ENCODE measurements at places on chromosomes 1 and 21.

GRCh38 chr1:40751802-40752201 lies 31.8 kb upstream of the KCNQ4 start:
- no peak for DNase-seq

GRCh38 chr1:173869021-173869359 lies 810 bp downstream of the ZBTB37 start:
- DNase-seq: no peak

DNA sequence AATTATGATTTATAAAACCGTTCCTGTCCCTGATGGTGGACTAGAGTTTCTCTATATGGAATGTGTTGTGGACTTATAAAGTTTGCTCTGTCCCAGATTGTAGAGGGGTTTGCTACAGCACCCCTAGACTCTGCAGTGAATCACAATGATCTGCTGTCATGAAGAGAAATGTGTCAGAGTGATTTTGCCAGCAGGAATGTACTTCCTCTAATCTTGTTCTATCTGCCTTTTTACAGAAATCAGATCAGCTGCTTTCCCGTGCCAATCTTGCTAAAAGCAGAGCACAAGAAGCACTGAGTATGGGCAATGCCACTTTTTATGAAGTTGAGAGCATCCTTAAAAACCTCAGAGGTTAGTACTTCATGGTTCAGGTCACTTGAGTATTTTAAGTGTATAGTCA lies 52.0 kb downstream of the LAMC2 start:
- DNase-seq: no peak

GRCh38 chr1:18108299-18109057 lies 880 bp downstream of the IGSF21 start:
- DNase-seq: no peak

- DNase-seq: no peak
Measured at GRCh38 chr1:60483509-60483908, 409.9 kb upstream of the C1orf87 start.

DNA sequence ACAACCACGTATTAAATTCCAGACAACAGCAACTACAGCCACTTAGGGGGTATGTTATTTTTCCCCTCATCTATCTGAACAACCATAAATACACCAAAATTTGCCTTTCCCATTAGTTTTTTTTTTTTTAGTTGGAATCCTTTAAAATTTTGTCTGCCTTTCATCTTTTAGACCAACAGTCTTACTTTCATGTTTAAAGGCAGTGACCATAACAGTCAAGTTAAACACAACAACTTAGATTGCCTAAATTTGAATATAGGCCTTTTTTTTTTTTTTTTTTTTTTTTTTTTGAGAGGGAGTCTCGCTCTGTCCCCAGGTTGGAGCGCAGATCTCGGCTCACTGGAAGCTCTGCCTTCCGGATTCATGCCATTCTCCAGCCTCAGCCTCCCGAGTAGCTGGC lies 3.4 kb downstream of the GPBP1L1 start:
- no peak for DNase-seq

- no peak for DNase-seq
Measured at GRCh38 chr1:9805006-9805508, 18.7 kb downstream of the CLSTN1 start.

DNA sequence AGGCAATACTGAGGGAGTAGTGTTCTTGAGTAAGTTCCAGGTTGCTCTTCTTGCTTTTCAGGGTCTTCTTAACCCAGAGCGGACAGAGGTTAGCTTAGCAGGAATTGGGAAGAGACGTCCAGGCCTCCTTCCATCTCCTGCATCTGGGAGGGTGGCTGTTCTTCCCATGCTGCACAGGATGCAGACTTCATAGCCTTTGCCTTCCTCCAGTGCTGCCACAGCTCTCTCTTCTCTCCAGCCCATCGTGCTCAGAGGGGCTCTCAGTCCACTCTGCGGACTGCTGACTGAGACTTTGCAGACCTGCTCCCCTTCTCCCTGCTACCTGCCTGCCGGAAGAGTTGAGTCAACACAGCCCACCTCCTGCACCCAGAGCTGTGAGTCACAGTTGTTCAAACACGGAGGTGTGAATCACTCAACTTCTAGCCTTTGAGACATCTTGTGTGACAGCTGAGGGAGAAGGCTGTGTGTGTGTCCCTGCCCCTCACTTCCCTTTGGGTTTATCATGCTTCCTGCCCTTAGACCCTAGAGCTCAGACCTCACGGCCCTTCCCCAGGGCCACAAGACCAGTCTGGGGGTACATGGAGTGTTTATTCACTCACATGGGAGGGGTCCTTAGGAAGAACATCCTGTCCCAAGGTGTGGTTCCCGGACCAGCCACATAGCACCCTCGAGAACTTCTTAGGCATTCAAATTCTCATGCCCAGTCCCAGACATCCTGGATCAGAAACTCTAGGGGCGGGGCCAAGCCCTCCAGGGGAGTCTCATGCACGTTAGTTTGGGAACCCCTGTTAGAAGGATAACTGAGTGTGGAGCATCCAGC lies 158.3 kb upstream of the CACNA1E start:
- no peak for DNase-seq

GRCh38 chr1:24929398-24930259 lies 447 bp downstream of the RUNX3 start:
- DNase-seq: no peak

DNA sequence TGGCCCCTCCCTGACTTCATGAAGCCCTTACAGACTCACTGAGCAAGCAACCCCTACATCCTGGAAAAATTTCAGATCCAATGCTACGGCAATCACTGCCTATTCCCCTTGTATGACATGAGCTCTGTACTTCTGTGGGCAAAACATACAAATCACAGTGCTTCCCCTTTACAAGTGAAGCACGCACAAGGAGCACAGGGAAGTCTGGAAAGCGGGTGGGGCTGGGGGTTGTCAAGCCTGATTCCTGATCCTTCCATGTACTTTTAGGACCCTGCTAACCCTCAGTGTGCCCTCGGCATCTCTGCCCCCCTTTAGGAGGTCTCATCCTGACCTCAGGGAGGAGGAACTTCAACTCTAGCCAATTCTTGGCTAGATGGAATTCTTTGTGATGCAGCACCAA lies 405.7 kb upstream of the POU3F1 start:
- no peak for DNase-seq

GRCh38 chr21:32001390-32001789 lies 128.6 kb downstream of the HUNK start:
- no peak for DNase-seq

DNA sequence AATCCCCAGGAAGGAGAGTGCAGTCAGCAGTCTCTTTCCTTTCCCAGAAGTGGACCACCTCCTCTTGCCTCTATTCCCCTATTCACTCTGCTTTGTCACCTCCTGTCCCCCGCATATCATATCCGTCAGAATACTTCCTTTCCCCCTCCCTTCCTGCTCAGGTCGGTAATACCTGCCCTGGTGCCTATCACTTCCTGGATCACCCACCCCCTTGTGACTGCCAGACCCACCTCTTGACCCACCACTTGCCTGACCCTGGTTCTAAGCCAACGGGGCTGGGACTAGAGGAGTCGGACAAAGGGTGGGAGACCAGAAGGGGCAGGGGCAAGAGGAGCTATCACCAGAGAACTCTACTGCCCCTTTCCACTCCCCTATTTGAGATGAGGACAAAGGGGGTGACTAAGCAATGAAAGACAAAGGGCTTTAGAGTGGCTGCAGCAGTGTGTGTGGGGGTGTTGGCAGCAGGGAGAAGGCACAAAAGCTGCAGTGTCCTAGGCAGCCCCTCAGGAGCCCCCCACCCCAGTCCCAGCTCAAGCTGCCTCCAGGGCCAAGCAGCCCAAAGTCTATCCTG lies 1.7 kb upstream of the ADAMTS4 start:
- DNase-seq: no peak

DNA sequence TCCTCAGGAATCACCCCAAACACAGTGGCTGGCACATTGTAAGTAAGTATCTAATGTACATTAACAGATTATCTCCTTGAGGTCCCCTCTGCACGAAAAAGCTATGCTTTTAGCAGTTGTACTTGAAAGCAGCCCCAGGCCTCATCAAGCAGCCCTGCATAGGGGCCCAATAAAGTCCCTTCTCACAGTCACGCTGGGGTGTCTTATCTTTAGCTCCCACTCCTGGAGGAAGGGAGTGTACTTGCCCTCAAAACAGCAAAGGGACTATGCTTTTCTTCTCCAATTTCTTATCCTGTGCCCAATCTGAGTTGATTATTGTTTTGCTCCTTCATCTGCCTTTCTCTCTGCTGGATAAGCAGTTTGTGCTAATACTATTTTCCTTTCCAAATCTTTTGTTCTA lies 168.8 kb upstream of the PLXNA2 start:
- DNase-seq: no peak

- no peak for DNase-seq
Measured at GRCh38 chr1:205357567-205357966, 845 bp upstream of the KLHDC8A start.

GRCh38 chr21:38166173-38166535 lies 90.6 kb upstream of the KCNJ15 start:
- no peak for DNase-seq

DNA sequence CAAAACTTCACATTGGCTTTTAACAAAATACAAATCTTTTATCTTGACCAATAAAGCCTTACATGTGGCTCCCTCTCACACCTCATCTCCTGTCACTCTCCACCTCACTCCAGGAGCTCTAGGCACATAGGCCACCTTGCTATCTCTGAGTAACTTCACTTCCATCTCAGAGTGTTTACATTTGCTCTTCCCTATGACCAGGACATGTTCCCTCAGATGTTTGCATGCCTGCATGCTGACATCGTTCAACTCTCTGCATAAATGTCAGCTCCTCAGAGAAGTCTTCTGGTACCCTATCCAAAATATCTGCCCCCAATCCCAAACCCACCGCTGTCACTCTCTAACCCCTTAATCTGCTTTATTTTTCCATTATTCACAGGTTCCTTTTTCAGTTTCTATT lies 110.9 kb downstream of the TOMM20 start:
- no peak for DNase-seq

DNA sequence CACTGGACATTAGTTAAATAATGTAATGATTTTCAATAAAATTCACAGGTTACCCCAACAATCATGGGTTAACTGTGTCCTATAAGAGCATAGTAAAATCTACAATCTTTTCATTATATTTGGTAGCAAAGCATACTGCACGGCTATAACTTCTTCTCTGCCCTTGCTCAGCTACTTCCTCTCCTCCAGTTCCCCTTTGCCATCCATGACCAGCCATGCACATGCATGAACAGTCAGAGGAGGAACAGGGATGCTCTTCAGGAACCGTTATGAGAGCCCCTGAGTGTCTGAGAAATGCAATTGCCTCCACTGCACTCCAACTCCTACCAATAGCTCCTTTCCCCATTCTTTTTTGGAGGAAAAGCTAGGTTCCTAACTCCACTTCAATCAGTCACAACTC lies 646.7 kb downstream of the LTN1 start:
- DNase-seq: no peak

DNA sequence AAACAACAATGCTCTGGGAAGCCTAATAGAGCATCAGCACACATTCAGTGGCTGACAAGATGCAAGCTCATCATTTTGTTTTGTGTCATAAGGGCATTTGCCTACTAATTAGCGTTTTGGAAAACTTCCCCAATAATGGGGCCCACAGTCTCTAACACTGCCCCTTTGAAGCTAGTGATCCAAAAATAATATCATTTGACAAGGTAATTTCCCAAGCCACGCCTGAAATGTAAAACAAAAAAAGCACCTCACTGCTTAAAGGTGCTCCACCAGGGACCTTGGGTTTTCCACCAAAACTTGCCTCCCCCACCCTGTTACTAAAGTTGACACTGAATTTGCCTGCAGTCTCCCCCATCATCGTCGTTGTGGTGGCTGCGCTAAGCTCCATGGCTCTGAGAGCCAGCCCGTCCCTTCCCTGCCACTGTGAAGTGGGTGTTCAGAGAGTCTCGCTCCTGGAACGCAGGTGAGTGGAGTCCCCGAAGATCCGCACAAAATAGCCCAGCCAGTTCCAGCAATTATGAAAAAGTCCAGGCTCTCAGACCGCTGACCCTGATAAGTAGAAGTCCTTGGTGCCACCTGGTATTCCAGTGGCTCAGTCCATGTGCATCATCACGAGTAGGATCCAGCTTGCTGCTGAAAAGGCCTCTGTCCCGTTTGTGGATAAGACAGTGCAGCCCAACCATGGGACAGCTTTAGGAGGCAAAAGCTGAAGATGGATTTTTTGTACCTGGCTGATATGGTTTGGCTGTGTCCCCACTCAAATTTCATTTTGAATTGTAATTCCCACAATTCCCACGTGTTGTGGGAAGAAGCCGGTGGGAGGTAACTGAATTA lies 52.2 kb downstream of the RAB3GAP2 start:
- DNase-seq: no peak

- DNase-seq: no peak
Measured at GRCh38 chr1:101738475-101738874, 258.3 kb downstream of the OLFM3 start.

DNA sequence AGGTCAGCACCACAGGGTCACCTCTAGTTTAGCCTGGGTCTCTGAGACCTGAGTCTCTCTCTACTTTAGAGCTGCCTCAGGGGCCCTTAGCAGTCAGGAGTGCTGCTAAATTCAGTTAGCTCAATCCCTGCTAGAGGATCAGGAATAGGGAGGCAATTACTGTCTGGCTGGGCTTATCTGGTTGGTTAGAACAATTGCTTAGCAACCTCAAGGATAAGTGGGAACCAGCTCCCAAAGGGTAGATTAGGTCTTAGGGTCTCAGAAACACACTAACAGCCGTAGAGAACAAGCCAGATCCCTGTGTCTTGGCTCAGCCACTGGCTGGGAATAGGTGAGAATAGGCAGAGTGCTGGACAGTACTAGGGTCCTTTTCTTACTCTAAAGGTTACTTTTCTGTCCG lies 7.7 kb downstream of the PM20D1 start:
- no peak for DNase-seq

- no peak for DNase-seq
Measured at GRCh38 chr1:236348071-236348470, 46.0 kb upstream of the EDARADD start.

GRCh38 chr1:168345939-168346338 lies 65.3 kb downstream of the TBX19 start:
- DNase-seq: no peak

DNA sequence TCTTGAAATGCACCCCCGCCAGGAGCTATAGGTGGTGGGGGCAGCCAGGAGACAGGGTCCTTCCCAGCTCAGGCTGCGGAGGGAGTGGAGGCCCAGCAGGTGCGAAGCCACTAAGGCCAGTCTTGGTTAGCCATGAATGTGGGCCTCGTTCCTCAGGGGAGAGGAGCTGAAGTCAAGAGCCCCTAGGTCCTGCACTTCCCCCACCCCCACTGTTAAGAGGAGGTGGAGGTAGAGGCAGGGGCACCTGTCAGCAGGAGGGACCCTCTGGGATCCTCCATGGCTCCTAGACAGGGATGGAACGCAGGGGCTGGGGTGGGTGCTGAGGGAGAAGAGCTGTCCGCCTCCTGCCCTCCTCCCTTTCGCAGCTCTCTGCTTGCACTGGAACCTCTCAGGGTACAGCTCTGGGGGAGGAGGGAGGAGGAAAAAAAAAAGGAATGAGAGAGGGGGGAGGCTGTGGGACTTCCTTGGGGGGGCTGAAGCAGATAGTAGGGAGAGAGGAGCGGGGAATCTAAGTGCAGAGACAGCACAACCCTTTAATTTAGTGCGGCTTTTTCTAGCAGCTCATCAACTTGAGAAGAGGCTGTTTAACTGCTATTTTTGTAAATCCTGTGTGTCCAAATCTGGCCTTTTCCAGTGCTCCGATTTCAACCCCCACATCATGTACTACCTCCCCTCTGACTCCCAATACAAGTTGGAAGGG lies 37.0 kb downstream of the MATN1 start:
- DNase-seq: no peak

GRCh38 chr1:236492378-236492777 lies 31.4 kb upstream of the LGALS8 start:
- DNase-seq: no peak
